Ureter (tissue), 1 donor: ENCODE measurements at places on chromosomes 2 and 18.
A peak's percentile ranks its signal among the peaks of the same experiment; 100 is the strongest.

DNA sequence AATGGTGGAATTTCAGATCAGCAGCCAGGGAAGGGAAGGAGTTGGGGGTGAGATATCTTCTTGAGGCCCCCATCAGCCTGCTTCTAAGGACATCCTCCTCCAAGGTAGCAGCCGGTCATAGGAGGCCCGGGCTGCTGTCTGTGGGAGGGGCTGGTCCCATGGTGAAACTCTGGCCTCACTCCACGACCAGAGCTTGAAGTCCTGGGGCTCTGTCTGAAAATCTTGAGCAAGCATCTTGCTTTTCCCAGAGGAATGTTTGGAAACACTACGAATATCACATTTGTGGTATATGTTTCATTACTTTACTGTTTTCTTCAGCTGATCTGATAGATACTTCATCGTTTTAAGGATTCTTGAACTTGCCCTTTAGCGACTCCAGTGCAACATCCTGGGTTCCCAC is 103.7 kb downstream of the CTAGE1 start:
- no peak for DNase-seq

GRCh38 chr2:129192841-129193253 is 786.6 kb upstream of the RAB6C start:
- DNase-seq = no peak

GRCh38 chr2:11778416-11778815 is 32.0 kb downstream of the LPIN1 start:
- DNase-seq = no peak

- peak; percentile 31 for DNase-seq
Observed at GRCh38 chr2:236639461-236640235, 70.0 kb downstream of the ACKR3 start.

- no peak for DNase-seq
Observed at GRCh38 chr18:54947091-54947490, 12.2 kb downstream of the CCDC68 start.

GRCh38 chr18:70195014-70195614 is 10.4 kb downstream of the RTTN start:
- DNase-seq = no peak

DNA sequence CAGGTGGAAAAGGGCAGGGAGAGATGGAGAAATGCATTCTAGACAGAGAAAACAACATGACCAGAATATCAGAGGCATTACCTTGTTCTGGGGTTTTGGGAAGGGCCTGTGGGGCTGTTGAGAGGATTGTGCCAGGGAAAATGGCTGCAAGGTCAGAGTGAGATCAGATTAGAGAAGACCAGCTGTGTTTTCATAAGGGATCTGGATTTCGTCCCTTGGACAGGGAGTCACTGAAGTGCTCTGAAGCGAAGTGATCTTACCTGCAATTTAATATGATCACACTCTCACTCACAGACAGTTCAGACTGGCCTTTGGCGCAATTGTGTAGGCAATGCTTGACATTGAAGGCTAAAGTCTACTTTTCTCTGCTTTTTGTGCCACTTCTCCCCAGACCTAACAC is 20.3 kb upstream of the REG3G start:
- no peak for DNase-seq

- DNase-seq = no peak
Observed at GRCh38 chr18:9069601-9070000, 32.9 kb upstream of the NDUFV2 start.

GRCh38 chr18:9989481-9989880 is 75.7 kb downstream of the VAPA start:
- DNase-seq = no peak

DNA sequence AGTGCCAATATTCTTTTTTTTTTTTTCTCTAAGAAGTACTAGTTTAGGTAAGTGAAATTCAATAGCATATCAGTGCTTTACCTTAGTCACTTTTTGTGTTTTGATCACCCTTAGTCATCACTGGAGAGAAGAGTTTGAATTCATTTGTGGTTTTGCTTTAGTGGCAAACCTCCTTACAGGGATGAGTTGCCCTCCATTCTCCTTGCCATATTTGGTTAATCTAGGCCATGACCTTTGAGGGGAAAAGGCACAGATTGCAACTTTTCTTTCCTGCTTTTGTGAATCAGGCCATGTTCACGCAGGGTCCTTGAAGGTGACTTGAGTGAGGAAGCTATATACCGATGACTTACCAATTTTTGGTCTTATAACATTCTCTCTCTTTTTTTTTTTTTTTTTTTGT is 34.4 kb downstream of the PLEKHA3 start:
- DNase-seq = no peak

- no peak for DNase-seq
Observed at GRCh38 chr2:144240656-144241339, 279.1 kb downstream of the ZEB2 start.

- DNase-seq = no peak
Observed at GRCh38 chr2:42390401-42390969, 29.5 kb upstream of the COX7A2L start.

DNA sequence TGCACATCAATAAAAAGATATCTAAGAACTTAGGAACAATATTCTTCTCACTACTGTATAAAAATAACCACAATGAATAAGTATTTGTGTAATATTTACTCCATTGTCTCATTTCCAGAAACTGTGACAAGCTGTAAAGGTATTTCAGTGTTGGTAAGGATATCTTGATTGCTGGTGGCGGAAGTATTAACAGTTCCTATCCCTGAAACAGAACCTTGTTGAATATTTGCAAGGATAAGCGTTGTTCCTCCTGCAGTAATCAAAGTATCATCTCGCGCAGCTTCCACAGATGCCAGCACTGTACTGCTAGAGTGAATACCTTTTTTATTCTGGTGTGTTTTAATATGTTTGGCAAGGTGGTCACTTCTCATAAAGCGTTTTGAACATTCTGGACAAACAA is 55.3 kb downstream of the SP3 start:
- no peak for DNase-seq

GRCh38 chr2:224841910-224842309 is 125.7 kb upstream of the CCDC195 start:
- no peak for DNase-seq

DNA sequence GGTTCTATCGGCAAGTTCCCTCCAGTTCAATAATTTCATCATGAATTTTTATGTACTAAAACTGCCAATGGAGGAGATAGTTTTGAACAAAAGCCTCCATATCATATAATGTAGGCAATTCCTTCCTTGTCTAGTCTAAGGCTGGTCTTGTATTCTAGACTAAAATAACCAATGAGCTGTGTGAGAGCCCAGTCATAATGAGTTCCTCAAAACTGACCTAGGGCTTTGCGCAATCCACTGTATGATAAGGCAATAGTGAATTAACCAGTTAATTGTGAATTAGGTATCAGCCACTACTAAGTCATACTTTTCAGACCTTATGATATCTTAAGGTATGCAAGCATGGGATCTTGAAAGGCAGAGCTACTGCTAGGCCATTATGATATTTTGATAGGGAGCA is 7.6 kb upstream of the UXS1 start:
- no peak for DNase-seq

DNA sequence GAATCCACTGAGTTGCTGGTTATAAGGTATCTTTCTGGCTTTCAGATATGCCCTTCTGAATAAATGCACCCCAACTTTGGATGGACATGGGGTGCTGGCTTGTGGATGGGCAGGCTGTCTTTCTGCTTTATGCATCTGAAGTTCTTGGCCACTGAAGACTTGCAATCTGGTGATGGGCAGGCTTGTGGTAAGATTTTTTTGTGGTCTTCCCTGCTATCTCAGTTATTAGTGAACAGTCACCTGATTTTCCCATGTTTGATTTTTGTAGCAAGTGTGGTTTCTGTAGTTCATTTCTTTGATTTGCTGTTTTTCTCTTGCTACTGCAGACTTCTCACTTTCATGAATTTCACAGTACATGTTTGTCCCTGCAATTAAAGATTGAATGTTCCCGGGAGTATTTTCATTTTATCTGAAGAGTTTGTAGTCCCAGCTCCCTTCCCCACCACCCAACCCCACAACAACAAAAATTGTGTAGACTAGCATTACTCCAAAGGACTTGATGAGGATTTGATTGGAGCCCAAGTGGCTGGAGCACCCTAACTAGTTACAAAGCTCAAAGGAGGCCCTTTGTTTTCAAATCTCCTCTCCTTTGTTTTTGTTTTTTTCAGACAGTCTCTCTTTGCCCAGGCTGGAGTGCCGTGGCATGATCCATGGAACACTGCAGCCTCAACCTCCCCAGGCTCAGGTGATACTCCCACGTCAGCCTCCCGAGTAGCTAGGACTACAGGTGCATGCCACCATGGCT is 63.6 kb upstream of the MGAT5 start:
- DNase-seq = no peak

DNA sequence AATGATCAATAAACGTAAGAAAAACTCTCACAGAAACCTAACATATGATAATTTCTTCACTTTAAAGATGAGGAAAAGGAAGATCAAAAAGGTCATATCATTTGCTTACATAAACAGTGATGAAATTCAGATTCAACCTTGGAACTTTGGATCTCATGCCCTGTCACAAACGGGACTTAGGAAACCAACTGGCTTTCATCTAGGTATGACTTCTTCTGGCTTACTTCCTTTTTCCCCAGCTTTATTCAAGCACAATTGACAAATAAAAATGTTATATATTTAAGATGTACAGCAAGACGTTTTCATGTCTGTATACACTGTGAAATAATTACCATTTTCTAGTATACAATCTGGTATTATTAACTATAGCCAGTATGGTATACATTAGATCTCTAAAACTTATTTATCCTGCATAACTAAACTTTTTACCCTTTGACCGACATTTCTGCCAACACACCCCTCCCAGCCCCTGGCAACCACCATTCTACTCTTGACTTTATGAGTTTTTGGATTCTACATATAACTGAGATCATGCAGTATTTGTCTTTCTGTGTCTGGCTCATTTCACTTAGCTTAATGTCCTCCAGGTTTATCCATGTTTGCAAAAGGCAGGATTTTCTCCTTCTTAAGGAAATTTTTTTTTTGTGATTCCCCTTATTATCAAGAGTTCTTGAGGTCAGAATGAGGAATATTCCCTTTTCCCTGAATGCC is 46.0 kb upstream of the COBLL1 start:
- no peak for DNase-seq

DNA sequence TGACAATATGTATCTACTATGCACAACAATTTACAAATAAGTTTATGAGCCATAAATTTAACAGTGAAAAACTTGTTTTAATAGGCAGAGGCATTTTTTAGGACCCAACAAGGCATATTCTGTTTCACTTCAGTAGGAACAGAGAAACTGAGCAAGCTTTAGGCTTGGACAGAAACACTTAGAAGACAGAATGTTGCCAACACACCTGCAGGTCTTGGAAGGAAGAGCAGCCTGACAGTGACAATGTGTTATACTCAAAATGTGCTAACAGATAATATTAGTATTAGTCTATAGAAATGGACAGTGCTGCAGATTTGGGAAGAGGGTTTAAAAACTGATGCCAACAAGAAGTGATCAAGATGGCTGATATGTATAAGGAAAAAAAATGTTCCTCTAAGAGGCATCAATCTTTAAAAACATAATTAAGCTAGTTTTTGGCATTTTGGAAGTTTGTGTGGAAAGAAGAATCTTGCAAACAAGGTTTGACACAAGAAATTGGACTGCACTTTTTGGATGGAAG is 297.1 kb upstream of the FSIP2 start:
- DNase-seq = no peak

DNA sequence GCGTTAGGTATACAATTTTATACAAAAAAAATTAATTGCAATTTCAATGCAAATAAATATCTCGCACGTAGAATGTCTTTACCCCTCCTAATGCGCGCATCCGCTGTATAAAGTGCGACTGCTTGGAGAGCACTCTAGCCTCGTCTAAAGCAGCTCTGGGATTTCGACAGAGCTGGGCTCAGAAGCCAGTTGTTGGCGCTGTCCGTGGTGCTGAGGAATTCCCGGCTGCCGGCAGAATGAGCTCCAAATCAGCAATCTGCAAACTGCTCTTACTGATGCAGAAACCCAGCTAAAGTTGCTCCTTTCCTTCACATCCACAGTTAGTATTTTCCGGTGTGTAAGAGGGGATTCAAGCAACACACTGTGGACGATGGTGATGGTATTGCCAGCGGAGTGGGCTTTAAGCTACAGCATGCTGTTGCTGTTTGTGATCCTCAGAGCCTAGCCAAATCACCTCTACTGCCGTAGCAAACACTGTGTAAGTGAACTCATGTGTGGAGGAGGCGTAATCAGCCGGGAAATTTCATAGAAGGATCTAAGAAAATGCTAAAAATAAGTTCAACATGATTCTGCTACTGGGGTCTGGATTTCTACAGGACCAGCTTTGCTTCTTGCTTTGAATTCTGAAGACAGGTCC is at the start of gene VWC2L:
TSS of gene VWC2L (plus strand) at position 137 of the 637 bp plus-strand sequence. CDS start 3,140 bp downstream, outside the sequence.
- peak; percentile 58 for DNase-seq

DNA sequence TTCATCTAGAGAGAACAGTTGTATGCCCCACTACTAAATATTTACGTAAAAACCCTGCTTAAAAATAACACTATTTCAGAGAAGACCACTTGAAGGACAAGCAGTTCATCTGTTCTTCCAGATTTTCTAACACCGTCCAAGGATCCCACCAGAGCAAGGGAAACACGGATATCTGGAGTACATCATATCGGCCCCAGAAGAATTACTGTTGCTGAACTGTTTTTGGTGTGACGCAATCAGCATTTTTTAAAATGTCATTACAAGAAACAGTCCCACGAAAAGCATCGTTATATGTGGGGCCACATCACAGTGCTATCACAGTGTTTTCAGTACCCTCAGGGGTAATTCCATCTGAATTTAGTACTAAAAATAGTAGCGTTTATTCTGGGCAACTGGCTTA is 134.5 kb upstream of the PKDCC start:
- DNase-seq = no peak

GRCh38 chr2:113240915-113241911 is 37.5 kb downstream of the PAX8 start:
- DNase-seq = peak; percentile 73

DNA sequence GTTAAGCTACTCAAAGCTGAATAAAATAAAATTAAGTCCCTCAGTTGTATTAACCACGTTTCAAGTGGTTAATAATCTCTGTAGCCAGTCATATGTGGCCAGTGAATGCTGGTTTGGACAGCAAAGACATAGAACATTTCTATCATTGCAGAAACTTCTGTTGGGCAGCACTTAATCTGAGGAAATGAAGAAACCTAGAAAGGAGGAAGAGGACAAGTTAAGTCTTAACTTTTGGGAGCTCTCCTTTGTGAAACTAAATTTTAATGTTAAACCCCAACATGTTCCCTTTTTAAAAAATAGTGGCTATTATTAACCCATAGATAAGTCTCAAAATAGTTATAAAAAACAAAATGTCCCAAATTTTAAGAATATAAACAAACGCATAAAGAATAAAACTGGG is 421.3 kb downstream of the ARHGAP15 start:
- no peak for DNase-seq

DNA sequence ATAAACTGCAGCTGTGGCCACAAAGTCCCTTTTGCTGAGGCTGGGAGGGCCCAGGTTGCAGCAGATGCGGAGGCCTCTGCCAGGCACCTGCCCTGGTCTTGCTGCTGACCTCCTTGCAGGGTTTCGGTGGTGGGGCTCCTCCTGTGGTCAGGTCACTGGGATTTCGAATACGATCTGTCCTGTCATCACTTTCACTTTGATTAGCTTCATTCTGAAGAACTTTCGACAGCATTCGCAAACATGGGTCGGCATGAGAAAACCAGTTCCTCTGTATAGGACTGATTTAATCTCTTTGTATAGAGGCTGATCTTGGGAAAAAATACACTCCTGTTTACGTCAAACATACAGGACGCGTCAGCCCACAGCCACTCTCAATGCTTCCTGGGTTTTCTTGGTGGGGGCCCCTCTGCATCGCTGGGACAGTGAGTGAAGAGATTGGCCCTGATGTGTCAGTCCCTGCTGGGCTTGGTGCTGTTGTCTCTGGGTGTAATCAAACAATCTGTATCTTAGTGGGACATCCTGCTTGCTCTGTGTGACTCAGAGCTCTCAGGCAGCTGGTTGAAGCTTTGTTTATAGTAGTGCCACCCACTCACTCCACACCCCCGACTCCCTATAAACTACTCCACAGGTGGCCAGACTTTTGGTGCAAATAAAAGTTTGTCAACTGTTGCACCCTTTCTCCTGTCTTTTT is 209.4 kb upstream of the CXCR4 start:
- no peak for DNase-seq
